Progenitor cell of endocrine pancreas (in vitro differentiated cells): ENCODE measurements at places on chromosomes 1 and 21. TPM values are rescaled to one million over a fixed set of nuclear protein-coding genes. Genes with fewer than 3 reads are reported as not detected.

Gene SNX7
- 29.7 and 32.2 TPM in 2 replicates for total RNA-seq

Gene LTN1
- 27.0 and 29.2 TPM in 2 replicates for total RNA-seq

DNA sequence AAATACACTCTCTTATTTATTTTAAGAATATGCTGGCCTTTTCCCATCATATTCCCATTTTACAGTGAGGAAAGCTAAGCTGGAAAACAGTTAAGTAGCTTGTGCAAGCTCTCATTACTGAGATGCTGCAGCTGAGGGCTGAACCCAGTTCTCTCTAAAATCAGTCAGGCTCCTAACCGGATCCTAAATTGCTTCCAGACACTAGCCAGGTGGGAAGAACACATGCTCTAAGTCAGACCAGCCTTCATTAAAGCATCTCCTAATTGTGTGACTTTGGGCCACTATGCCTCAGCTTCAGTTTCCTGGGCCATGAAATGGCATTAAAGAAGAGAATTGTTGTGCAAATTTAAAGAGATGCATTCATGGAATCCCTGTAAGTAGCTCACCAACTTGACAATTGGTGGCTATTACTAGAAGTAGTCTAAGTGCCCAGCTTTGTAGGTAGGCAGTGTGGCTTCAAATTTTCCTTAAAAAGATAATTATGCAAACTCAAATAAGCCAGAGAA is 228.4 kb downstream of the DAB1 start:
- no peaks in the 10 kb centered on the region for H3K27me3 ChIP-seq
- H3K27ac ChIP-seq: no peak overlapping the region
- no peak for DNase-seq
- no peaks in the 10 kb centered on the region for H3K4me1 ChIP-seq
- no peak overlapping the region for H3K4me3 ChIP-seq
- no peaks in the 10 kb centered on the region for H3K36me3 ChIP-seq

DNA sequence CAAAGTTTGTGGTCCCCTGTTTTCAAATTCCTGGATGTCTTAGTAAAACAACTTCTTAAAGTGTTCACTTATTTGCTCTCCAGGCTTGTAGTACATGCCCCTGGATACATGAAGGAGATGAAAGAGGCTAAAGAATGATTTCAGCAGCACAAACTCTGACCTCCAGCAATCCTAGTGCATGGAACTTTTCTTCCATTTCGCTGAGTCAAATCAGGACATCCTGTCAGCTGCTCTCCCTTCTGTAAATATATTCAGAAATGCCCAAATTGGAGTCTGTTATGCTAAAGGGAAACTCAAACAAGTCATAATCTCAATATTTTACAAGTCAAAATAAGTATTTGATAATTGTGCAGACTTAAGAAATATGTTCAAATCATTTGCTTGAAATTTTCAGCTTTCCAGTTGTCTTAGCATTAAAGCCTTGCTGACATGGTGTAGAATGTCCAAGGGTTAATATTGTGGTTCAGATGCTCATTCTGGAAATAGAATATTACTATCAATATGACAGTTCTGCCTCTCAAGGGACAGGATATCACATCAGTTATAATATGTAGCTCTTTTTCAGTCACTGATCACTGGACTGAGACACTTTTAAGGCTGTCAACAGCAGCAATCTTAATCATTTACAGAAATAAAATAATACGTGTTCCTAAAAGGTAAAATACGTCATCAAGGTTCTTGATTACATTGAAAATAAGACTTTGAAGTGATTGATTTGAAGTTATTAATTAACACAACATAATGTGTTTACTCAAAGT is 1157.3 kb downstream of the PLA2G4A start:
- no peak overlapping the region for H3K27ac ChIP-seq
- H3K27me3 ChIP-seq: no peaks in the 10 kb centered on the region
- H3K36me3 ChIP-seq: no peaks in the 10 kb centered on the region
- no peak overlapping the region for H3K4me3 ChIP-seq
- H3K4me1 ChIP-seq: no peaks in the 10 kb centered on the region
- no peak for DNase-seq

- H3K27ac ChIP-seq: no peak overlapping the region
- peaks cover 9% of the 10 kb centered on the region for H3K4me1 ChIP-seq
- H3K36me3 ChIP-seq: no peaks in the 10 kb centered on the region
Observed at GRCh38 chr1:198535631-198536030, 4.8 kb downstream of the ATP6V1G3 start.

DNA sequence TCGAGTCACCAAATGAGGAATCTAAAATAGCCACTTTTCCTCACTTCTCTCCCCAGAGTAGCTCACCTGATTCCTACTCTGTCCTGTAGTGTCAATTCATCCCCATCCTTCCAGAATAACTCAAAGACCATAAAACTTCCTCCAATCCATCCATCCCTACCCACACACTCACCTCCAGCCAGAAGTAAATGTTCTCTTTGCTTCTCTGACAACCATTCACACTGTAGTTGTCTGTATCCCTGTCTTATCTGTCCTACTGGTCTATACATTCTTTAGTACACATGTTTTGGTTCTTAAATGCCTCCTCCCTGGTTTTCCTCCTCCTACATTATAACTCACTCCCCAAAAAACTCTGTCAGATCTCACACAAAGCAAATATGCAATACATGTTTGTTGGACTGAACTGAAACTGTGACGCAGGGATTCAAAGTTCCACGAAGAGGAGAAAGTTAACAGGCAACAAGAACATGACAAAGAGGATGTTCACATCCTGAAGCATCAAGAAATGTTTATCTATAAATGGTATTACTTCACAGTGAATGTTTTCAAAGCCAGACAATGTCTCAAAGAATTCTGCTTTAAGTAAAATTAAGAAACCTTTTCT is 11.0 kb downstream of the TP53BP2 start:
- no peak for DNase-seq
- H3K27ac ChIP-seq: no peak overlapping the region
- no peak overlapping the region for H3K4me3 ChIP-seq
- peaks cover 15% of the 10 kb centered on the region for H3K4me1 ChIP-seq
- no peaks in the 10 kb centered on the region for H3K27me3 ChIP-seq

Gene LHX8
- total RNA-seq: 0.22 TPM in 1 of 2 replicates, not detected in the other

GRCh38 chr1:215568299-215568692 is 1.2 kb downstream of the KCTD3 start:
- peak overlapping the region; percentile 95 for H3K4me3 ChIP-seq
- H3K27ac ChIP-seq: peak overlapping the region; percentile 99
- H3K27me3 ChIP-seq: no peaks in the 10 kb centered on the region
- H3K4me1 ChIP-seq: peaks cover 48% of the 10 kb centered on the region

Gene CLDN17
- not detected in 2 replicates for total RNA-seq
